ENCODE measurements at places on chromosomes 2 and 18.

GRCh38 chr2:207238831-207239701 is 73.3 kb upstream of the KLF7 start:
- DNase-seq: no peak

DNA sequence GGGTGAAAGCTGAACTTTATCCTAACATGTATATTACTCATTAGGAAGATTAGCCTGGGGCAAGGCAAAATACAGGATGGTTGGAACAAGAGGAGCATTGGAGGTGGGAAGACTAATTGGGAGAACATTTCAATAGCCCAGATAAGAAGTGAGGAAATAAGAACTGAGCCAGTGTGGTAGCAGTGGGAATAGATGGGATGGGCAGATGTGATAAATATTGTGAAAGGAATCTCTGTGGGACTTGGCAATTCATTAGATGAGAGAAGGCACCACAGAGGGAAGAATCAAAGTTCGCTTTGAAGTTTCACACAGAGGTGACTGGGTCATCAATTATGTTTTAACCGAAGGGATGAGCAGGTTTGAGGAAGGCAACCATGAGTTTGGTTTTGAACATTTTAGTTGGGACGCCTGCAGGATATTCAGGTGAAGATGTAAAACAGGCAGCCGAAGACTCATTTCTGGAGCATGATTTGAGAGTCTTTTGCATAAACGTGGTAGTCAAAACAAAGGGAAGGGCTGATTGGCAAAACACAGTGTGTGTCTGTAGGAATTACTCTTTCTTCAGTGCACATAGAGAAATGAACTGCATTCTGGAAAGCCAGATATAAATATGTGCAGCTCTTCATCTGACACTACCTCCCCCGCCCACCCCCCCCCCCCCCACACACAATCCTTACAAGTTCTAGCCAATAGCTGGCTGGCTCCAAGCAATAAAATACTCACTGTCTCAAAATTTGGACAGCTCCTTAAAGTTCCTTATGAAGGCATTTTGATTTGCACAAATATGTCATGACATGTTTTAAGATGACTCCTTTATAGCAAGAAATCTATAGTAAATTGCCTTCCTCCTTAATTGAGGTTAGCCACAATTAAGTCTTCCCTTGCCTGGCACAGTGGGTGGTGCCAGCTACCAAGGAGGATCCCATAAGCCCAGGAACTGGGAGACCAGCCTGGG is 1.9 kb upstream of the SLC1A4 start:
- peak; percentile 3 for DNase-seq

- no peak for DNase-seq
Observed at GRCh38 chr2:230692760-230693159, 19.9 kb upstream of the CAB39 start.

DNA sequence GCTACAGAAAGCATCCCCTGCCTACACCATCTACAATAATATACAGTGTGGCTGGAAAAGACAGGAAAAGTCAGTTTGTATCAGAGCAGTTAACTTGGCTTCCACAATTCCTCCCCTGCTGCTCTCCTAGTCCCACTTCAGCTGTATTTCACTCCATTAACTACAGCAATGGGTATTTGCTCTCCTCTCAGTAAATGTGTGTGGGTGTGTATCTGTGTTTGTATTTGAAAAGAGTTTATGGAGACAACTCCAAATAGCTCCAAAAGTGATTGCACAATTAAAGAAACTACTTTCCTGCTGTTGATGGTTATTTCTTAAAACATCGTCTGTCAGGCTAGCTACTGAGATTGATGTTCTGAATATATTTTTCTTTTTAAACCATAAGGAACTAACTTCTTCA is 333.7 kb upstream of the FIGN start:
- no peak for DNase-seq

- no peak for DNase-seq
Observed at GRCh38 chr2:191607096-191607495, 70.8 kb upstream of the NABP1 start.

DNA sequence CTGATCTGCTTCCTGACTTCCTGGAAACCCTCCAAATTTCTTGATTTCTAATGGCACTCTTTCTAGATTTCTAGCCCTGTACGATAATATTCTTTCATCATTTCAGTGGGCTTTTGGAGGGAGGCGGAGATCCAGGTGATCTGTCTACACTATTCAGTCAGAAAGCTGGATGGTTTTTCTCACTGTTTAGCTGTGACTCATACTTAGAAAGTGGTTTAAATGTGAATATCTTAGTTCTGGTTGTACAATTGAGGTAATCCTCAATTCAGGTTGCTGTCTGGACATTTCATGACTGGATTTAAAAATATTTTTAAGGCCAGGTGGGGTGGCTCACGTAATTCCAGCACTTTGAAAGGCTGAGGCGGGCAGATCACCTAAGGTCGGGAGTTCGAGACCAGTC is 20.8 kb downstream of the SEH1L start:
- no peak for DNase-seq

GRCh38 chr18:6397931-6398566 is 16.7 kb downstream of the L3MBTL4 start:
- no peak for DNase-seq

DNA sequence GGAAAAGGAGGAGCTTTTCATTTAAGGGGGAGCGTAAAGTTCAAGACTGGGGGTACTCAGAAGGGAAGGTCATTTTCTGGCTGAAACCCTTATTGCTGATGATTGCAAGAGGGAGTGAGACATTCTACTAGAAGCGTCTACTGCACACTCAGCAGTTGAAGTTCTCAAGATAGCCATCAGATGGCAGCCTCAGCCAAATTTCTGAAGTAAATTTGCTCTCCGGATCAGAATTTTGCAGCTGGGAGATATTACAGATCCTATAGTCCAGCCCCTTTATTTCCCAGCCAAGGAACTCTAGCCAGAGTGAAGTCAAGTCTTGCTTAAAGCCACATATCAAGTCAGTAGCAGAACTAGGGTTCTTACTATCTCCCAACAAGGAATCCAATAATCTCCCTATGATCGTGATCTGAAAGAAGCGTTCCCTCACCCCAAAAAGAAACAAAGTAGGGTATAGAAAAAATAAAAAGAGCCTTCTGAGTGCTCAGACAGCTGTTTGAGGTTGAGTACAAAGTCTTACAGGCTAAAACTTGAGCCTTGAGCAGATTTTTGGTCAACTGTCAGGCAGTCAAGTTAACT is 24.0 kb downstream of the RAX start:
- peak; percentile 18 for DNase-seq

DNA sequence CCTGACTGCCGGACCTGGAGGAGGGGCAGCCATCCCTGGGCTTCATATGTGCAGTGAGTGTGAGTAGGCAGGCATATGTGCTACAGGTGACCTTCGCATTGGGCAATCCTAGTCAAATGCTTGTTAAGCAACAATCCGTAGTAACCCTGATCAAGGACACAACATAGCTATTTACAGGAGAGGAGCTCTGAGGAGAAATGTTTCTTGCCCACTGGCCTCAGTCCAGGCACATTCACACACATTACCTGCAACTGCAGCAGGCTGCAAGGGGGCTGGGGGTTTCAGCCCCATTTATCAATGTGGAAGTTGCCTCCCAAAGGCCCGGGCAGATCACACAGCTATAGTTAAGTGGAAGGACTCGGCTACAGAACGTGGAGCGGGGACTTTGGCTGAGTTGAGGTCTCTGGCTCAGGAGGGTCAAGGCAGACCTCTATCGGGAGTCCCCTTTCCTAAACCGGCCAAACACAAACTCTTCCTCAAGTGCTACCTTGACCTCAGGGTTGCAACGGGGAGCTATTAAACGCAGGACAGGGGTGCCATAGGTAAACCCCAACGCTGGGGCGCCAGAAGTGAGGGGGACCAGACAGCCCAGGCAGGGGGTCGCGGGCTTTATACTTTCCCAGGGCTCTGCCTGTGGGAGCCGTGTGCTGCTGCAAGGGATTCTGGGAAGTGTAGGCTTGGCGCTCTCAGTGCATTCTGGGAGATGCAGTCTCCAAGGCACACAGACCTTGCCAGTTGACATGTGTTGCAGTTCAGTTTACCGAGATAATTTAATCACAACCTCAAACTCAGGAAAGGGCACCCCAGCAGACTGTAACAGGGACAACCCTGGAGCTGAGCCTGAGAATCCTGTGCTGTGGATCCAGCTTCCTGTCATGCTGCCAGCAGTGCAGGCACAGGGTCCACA is 9.4 kb downstream of the KHK start:
- no peak for DNase-seq

- DNase-seq: no peak
Observed at GRCh38 chr2:86238354-86238753, 39.1 kb downstream of the MRPL35 start.

DNA sequence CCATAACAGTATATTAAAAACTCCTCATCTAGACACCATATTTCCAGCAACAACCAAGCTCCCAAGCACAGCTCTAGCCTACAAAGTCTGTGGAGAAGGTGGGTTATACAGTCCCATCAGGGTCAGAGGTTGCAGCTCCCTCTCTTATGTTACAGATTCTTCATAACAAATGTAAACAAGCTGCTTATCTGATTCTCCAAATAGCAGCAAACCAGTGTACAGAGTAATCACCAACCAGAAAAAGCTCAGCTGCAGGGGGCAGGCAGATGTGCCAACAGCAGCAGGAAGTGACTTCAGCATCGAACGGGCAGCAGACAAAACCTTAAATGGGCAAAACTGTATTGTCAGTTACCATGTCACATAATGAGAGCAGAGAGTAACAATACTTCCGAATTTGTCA is 52.9 kb upstream of the NABP1 start:
- DNase-seq: no peak

GRCh38 chr2:39306626-39307025 is 62.9 kb upstream of the CDKL4 start:
- no peak for DNase-seq

DNA sequence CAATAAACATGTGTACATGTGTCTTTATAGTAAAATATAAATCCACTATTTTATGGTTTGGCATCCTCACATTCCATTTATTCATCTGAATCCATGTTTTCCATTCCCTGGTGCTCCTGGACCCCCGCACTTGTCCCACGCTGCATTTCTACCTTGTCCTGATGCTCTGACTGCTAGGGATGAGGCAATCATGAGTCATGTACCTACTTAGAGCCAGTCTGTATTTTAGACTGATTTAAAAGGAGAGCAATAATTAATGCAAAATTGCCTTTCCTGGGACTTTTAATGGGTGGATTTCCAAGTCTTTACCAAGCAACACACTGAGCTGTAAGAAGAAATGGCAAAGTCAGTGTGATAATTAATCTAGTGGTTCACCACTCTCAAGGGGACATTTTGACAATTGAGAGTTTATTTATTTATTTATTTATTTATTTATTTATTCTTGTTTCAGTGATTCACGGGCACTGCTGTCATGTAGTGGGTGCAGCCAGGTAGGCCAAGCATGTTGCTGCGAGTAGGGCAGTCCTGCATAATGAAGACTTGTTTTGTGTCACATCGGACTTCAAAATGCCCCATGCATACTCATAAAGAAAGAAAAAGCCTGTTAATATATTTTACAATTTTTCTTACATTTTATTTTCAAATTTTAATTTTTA is 419.3 kb upstream of the VWC2L start:
- DNase-seq: no peak

DNA sequence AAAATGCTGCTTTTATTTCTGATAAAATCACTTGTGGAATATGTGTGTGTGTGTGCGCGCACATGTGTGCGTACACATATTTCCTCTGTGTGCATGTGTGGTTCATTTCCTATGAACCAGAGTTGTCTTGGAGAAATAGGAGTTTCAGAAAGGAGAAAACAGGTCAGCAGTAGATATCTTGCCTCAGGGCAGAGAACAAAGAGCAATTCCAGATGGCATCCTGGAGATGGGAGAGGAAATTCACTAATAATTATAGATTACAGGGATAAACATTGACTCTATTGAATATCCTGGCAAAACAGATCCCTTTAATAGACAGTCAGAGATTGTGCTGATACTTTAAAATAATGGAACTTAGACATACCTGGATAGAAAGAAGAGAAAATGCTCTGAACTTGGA is 298.0 kb downstream of the TRIB2 start:
- DNase-seq: no peak

- peak; percentile 10 for DNase-seq
Observed at GRCh38 chr2:71277536-71278103, 50.7 kb upstream of the PAIP2B start.

DNA sequence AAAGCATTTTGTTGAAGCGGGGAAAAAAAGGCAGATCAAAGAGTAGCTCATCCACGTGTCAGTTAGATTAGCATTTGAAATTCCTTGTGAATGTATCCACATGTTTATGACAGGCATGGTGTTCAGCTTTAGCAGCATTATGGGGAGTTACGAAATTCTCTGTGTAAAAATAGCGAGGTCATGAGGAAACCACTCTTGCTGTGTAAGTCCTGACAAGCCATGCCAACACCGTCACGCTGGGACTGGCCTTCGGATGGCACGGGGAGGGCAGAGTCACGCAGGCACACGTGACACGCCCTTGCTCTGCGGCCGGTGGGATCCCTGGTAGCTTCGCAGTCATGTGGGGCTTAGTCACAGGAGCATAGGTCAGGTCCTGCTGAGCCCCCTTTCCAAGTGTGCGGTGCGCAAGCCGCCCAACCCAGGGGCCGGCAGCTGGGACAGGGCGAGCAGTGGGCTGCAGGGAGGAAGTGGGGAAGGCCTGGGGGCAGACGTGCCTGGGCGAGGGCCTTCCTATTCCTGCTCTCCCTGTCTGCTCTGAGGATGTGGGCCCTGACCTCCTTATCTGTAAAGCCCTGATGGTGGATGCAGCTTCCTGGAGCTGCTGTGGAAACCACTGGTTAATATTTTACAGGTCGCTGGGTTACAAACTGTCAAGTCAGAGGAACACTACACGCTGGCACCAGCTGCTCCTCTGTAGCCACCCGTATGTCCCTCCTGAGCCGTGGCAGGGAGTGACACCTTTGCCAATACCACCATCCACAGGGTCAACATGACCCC is 18.0 kb downstream of the MBP start:
- no peak for DNase-seq

DNA sequence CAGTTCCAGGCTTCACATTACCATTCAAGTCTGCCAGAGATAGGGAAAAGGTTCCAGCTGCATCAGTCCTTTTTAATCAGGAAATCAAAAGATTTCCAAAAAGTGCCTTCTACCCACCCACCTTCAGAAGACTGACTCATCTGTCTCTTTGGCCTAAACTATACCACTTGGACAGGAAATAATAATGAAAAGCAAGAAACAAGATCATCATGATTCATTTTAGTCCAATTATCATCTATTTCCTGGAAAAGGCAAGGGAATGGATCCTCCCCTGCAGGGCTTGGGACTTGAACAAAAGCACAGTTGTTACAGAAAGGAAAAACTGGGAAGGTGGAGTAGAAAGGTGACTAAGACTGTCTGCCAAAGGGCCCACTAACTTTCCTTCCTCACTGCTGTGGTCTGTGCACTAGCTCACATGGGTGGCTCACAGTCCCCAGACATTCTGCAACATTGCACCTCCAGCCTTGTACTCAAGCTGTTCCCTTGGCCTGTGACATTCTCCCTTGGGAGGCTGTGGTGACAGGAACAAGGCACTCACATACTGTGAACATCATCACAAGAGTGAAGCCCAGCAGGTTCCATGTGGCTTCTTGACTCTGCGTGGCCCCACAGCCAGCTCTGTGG is 75.3 kb downstream of the VSNL1 start:
- no peak for DNase-seq

DNA sequence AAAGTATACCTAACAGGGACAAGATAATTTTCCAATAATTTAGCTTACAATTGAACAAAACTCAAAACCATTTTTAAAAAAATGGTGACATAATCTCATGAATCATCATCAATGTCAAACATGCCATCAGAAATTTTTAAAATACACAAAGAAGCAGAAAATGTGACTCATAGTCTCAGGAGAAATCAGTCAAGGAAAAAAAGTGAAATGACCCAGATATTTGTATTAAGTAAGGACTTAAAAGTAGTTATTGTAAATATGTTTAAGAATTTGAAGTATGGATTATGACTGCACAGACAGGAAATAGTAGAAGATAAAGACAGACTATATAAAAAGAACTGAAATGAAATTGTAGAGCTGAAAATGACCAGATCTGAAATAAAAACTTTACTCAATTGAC is 473.9 kb upstream of the SYT4 start:
- DNase-seq: no peak
